ENCODE measurements at places on chromosomes 7 and 10.

- DNase-seq, result no peak
Observed at GRCh38 chr7:127437837-127438236, 45.3 kb upstream of the ZNF800 start.

DNA sequence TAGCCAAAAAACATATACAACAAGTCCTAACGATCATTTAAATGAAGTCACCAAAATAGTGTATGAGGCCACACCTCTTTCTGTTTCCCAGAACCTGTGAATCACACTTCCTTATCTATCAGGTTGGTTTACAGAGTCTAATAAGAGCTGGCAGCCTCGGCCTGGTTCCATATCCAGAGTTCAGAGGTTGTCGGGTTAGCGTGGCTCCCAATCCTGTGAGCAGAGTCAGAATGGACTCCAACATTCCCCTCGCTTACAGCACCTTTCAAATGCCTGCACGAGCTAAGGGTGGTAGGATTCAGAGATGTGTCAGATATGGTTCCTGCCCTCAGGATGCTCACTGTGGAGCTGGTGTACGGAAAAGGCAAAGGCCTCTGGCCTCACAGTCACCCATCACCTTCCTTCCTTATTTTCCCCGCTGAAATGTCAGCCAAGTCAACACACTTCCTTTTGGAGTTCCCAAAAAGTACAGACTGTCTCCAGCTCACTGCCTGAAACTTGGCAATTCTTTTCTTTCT is 6.0 kb downstream of the IL15RA start:
- no peak for DNase-seq

DNA sequence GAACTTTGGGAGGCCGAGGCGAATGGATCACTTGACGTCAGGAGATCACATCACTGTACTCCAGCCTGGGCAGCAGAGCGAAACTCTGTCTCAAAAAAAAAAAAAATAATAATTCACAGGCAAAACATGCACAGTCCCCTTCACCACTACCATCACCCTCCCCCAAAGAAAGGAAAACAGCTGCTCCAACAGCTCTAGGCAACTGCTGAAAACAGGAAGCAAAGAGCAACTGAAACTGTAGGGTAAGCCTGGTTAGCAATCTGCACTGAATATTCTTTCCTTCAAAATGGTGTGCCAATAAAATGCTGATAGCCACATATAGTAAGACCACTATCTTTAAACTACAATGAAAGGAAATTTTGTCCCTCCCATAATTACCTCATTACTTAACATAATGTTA is 11.8 kb downstream of the NT5C2 start:
- DNase-seq, result no peak

- DNase-seq, result no peak
Observed at GRCh38 chr10:100710151-100710871, 35.1 kb upstream of the PAX2 start.

DNA sequence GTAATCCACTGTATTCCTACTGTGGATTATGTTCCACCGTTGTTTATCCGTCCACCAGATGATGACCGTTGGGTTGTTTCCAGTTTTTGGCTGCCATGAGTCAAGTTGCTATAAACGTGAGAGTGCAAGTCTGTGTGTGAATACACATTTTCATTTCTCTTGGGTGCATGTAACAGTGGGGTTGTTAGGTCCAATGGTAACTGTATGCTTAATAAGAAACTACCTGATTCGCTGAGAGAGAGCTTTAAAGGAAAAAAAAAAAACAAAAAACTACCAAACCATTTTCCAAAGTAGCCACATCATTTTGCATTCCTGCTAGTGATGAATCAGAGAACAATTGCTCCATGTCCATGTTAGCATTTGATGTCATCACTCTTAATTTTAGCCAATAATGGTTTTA is 15.9 kb downstream of the UBN2 start:
- DNase-seq, result no peak

DNA sequence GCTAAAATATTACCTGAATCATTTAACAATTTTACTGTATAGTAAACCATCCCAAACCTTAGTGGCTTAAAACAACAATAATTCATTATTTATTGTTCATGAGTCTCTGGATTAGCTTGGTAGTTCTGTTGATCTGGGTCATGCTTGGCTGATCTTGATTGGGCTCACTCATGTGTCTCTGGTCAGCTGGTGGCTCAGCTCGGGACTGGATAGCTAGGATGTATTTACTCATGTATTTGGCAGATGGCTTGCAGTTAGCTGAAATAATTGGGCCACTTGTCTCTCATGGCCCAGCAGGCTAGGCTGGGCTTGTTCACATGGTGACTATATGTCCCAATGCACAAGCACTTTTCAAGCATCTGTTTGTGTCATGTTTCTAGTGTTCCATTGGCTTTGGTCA is 262.8 kb downstream of the BBS9 start:
- no peak for DNase-seq

DNA sequence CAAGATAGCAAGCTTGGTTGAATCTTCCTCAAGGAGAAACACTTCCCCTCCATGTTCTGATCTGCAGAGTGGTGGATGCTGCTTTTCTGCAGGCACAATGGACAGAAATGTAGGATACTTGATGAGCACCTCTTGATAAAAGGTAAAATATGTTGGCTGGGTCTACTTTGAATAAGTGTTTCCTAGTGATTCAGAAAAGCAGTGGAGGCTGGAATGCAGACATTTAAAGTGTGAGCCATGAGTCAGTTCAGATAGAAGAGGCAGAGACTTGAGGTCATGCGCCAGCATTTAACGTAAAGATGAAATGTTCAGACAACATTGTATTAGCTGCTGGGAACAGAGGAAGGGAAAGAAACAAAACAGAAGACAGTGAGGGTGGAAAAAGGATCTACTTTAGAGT is 403.1 kb downstream of the ADRA2A start:
- no peak for DNase-seq

DNA sequence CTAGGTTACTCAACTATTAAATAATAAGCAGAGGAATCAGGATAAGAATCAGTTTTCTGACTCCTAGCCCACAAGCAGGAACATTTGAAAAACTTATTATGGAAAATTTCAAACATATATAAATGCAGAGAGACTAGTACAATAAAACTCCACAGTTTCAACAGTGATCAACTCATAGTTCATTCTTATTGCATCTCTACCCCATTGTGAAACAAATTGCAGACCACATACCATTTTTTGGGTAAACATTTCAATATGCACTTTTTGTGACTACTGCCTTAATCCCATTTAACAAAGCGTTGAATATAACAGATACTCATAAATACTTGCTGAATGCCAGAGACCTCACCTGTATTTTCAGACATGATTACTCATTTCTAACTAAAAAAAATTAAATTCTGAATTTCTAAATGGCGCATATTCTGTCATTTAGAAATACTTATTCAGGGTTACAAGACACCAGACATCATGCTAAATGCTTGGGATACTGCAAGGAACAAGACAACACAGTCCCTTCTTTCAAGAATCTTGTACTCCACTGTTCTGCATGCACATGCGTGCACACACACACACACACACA is 11.4 kb downstream of the CDK6 start:
- DNase-seq, result no peak

GRCh38 chr7:42978496-42978895 is 46.3 kb downstream of the MRPL32 start:
- no peak for DNase-seq

GRCh38 chr7:41491883-41492471 is 210.9 kb downstream of the INHBA start:
- DNase-seq, result no peak

DNA sequence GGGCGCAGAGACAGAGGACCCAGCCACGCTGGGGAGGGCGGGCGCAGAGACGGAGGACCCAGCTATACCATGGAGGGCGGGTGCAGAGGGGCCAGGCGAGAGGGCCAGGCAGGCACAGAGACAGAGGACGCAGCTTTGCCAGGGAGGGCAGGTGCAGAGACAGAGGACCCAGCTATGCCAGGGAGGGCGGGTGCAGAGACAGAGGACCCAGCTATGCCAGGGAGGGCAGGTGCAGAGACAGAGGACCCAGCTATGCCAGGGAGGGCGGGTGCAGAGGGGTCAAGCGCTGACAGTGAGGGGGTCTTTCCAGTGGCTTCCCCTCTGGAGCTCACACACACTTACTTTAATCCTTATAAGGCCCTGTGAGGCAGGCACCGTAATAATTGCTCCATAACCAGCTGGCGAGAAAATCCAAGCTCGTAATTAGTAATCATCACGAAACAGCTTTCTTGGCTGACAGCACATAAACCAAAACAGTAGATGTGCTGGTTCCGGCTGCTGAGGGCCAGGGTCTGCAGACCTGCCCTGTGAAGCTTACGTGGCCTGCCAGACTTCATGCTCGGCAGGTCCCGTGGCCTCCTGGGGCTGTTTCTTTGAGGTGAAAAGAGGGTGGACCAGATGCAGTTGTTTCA is 137.2 kb downstream of the VIPR2 start:
- no peak for DNase-seq

DNA sequence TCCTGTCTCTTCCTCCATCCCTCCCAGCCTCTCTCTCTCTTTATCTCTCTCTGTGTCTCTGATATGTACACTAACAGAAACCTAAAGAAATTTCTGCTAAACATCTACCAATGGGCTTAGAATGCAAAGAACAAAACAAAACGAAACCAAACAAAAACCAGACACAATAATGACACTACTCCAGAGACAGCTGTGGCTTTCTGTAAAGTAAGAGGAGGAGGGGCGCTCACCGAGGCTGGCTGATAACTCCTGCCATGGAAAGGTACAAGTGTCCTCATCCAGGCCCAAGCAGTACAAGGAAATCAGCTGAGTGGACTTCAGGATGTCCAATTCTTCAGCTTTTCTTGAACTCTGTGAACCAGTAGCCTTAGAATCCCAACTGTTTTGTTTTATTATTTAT is 70.4 kb upstream of the FZD8 start:
- no peak for DNase-seq

GRCh38 chr7:4883033-4883371 is 514 bp downstream of the RADIL start:
- DNase-seq, result no peak

- no peak for DNase-seq
Observed at GRCh38 chr7:17690030-17690429, 250.3 kb downstream of the SNX13 start.

GRCh38 chr7:7820939-7821338 is 102.5 kb upstream of the RPA3 start:
- no peak for DNase-seq

DNA sequence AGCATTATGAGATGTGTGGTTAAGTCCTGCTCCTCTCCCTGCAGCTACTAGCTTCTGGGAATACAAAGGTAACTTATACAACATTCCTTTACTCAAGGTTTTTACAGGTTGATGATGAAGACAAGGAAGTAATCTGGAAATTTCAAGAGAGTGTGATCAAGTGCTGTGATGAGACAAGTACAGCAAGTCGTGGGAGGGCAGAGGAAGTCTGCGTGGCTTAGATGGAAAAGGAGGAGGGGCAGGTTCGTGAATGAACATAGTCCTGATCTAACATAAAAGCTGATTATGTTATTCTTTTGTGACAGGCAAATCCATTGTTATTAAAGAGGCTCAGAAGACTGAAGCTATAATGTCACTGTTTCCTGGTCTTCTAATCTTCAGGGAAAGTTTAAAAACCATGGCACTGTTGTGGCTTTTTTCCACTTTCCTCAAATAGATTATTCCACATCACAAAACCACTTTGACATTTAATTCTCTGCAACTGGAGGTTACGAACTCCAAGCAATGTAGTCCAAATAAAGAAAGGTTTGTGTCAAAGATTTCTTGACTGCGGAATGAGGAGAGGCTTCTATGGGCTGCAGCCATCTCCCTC is 84.1 kb downstream of the CPXM2 start:
- DNase-seq, result no peak

DNA sequence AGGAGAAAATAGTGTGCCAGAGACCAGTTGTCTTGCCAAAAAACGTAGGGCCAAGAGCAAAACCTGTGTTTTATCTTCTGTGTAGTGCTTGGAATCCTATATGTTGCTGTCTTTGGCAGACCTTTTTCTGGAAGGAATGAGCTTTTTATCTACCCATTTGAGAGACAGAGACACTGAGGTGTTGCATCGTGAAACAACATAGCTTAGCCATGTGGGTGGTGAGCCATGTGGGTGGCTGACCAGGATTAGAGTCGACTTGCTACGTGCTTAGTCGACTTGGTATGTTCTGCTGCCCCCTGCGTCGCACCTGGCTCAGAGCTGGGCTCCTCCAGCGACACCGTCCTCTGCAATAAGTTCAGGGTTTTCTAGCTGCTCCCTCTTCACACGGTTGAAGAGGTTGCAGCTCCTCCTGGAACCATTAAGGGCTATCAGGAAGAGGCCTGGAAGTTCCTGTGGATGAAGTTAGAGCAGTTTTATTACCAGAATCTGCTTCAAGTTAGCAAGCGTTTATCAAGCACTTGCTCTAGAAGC is 175.8 kb downstream of the SH2D4B start:
- no peak for DNase-seq

GRCh38 chr7:122831436-122831835 is 54.8 kb downstream of the CADPS2 start:
- DNase-seq, result no peak

DNA sequence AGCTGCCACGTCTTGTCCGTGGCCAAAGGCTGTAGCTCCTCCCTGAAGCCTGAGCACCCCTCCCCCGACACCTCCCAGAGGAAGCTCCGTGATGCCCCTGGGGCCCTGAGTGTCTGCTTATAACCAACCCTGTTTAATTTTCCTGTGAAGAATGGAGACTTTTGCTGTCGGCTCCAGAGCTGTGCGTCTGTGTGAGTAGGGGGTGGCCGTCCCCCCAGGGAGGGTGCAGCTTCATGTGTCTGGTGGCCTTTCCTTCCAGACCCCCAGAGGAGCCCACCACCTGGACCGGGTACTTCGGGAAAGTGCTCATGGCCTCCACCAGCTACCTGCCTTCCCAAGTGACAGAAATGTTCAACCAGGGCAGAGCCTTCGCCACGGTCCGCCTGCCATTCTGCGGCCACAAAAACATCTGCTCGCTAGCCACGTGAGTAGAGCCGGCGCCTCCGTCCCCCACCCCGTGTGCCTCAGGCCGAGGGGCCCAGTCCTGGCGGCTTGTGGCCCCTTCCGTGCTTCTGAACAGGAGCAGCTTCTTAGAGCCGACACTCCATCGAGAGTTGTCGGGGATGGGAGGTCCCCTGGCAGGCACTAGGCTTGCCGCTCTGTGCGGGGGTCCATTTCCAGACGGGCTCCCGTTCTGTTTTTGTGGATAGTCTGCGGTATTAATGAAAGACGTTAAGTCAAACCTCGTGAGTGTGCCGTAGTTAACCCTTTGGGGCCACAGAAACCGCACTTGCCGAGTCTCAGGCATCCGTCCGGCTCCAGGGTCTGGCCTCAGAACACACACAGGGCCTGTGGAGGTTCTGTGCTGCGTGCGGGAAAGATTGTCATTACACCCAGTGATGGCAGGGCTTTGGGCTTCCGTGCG is 37.1 kb downstream of the WIPI2 start:
- DNase-seq, result no peak

DNA sequence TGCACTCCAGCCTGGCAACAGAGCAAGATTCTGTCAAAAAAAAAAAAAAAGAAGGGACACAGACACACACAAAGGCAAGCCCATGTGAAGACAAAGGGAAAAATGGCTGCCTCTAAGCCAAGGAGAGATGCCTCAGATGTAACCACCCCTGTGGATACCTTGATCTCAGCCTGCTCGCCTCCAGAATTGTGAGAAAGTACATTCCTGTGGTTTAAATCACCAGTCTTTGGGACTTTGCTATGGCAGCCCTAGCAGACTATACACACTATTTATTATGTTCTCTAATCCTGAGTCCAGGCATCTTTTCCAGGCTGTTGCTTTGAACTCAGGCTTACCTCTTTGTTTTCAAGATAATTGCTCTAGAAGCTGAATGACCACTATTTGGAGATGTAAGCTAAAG is 494.3 kb downstream of the GALNT17 start:
- no peak for DNase-seq

All from LNCaP clone FGC (cell line).